ENCODE measurements at places on chromosomes 6 and 20.

- DNase-seq = no peak
- H3K27me3 ChIP-seq = no peaks in the 10 kb centered on the region
- H3K36me3 ChIP-seq = no peaks in the 10 kb centered on the region
- no peak overlapping the region for H3K4me3 ChIP-seq
- H3K27ac ChIP-seq = peak overlapping the region; percentile 85
Measured at GRCh38 chr6:33375143-33375671, 16.4 kb upstream of the KIFC1 start.

DNA sequence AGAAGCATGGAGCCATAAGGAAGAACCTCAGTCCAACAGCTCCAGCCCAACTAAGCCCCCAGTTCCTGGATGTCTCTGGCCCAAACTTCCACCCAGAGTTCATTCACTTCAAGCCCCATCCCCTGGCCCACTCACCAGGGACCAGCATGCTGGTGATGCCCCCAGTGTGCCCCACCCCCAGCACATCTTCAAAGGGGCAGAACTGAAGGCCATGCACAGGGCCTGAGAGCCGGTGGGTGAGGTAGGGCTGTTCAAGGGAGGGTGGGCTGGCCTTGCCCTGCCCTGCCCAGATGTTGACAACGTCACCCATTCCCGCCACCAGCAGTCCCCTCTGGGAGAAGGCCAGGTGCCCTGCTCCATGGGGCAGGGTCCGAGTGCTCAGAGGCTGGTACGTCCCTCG is 3.6 kb downstream of the B3GALT4 start:
- no peaks in the 10 kb centered on the region for H3K27me3 ChIP-seq
- peaks cover 23% of the 10 kb centered on the region for H3K4me1 ChIP-seq
- no peak overlapping the region for H3K4me3 ChIP-seq

DNA sequence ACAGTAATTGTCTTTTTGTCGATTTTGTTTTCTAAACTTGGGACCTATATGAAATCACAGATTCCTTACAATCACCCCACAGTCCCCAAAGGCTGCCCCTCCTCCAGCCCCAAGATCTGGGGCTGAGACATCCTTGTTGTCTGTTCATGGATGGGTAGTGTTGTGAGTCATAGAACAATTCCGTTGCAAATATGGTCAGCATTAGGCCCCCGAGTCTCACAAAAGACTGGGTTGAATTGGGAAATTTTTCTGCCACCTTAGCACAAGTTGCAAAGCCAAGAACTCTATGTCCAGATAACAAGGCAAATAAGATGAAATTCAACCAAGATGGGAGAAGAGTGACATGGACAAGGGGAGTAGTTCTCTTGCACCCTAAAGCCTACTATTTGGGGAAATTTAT is 10.5 kb upstream of the TAB2 start:
- no peaks in the 10 kb centered on the region for H3K36me3 ChIP-seq
- no peak for DNase-seq
- H3K4me1 ChIP-seq = no peaks in the 10 kb centered on the region

DNA sequence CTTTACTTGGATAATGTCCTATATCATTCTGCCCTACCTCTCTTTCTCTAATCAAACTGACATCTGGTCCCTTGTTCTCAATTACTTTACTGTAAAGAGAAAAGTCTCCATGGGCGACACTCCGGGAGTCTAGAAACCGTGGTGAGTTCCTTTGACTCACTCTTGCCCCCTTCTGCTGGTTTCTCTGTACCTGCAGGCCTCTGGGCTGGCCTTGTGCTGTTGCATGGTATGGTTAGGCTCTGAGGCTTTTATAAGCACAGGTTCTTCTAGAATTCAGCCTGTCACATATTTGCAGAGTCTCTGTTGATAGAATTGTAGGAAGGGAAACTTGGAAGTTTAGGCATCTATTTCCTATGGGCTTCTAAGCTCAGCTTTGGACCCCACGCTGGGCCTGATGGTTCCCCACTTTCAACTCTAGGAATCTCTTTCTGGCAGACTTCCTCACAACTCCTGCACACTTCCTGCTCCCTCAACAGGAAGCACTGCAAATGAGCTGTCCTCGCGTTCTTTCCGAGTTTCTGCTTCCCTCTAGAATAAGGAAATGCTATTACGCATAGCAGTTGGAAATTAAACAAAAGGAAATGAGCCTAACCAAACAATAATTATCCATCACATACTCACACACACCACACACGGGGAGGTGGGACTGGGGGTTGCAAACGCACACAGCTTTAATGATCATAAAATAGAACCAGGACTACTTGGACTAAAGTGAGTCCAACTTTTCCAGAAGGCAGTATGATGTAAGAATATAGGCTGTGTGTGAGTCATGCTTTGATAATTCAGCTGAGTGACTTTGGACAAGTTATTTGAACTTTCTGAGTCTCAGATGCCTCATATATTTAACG is 683.3 kb downstream of the QKI start:
- no peaks in the 10 kb centered on the region for H3K27me3 ChIP-seq
- H3K4me1 ChIP-seq = peaks cover 12% of the 10 kb centered on the region
- H3K36me3 ChIP-seq = no peaks in the 10 kb centered on the region
- DNase-seq = peak; percentile 62
